HTR-8/SVneo (cell line): ENCODE measurements at places on chromosomes 16 and 17.

DNA sequence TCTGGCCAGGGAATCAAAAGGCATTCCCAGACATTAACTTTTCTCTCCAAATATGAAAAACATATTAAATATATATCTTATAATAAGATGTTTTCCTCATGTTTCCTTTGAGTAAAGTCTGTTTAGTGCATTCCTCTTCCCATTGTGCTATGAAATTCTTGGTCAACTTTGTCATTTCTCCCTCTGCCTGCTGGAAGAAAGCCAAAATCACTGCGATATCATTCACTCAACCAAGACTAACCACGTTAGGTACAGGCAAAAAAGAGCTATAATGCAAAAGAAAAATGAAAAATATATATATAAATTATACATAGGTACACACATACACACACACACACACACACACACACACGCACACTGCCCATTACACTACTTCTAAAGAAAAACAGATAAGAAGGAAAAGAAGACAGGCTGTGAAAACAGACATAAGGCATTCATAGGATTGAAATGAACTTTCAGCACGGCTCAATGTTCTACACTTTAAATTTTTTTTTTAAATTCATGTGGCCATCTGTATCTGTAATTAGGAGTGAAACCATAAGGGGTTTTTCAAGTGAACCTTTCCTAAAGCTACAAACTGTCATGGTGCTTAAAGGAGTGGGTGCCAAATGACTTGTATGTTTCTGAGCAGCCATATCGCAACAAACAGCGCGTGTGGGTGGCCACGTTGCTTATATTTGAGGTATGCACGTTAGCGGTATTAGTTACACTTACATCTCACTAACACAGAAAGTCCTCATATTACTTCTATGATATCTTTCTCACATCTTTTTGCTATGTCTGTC is 71.6 kb upstream of the PSMD7 start:
- DNase-seq, result no peak

DNA sequence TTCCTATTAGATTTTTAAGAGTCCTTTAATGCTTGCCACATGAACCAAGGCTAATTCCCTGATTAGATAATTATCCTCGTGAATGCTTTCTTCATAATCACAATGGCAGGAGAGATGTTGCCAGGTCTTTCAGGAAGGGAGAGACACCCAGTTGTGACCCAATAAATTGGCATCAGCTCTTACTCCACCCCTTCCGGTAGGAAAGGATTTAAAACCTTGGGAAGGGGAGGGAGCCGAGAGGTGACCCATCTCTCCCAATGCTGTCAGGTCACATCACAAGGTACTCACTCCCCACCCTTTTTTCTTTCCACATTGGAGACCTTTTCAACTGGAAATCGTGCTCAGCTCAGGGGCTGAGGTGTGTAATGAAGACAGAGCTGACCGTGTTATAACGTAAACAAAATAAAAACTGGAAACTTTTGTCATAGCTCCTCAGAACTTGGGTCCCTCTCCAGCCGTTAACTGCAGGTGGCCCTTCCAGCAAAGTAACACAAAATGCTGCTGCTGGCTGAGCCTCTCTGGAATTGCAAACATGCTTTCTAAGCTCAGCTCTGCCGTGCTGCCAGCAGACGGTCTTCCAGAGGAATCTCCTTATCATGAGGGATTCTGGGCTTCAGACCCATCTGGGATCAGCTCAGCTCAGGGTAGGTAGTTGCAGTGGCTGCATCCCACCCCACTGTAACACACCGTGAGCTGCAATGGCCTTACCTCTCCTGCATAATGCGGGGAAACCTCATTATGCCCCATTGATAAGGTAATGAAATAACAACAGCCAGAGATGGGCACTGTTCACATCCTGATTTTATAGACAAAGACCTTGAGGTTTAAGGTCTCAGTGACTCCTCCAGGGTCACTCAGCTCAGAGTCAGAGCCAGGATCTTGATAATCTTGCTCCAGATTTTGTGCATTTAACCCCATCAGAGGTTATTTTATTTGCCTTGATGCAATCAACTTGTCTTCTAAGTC is 15.6 kb downstream of the TMEM100 start:
- DNase-seq, result no peak

DNA sequence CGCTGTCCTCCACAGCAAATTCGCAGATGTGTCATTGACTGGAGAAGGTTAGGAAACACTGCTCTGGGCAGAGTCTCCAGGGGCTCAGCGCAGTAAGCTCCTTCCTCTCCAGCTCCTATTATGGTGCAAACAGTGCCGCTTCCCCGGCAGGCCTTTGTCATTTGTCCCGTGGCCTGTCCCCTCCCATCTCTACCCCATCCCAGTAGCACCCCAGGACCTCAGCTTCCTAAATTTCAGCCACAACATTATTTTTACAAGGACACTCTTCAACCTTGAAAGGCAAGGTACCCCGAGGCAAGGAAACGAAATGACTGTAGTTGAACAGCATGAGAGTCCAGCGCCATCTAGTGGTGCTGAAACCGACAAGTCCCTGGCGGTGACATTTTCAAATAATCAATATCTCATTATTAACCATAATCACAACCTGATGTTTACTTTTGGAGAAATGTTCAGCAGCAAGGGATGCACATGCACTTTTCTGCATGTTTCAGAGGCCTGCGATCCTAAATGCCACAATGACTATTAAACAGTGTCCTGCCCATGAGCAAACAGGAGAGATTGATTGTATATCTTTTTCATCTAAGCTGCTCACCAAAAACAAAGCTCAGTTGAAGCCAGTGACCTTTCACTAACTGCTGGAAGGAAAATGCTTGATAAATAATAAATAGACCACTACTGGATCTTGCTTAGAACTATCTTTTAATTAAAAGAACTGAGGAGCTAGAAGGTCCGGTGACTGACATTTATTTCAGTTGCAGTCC is 16.5 kb downstream of the MRPS23 start:
- peak; percentile 88 for DNase-seq

DNA sequence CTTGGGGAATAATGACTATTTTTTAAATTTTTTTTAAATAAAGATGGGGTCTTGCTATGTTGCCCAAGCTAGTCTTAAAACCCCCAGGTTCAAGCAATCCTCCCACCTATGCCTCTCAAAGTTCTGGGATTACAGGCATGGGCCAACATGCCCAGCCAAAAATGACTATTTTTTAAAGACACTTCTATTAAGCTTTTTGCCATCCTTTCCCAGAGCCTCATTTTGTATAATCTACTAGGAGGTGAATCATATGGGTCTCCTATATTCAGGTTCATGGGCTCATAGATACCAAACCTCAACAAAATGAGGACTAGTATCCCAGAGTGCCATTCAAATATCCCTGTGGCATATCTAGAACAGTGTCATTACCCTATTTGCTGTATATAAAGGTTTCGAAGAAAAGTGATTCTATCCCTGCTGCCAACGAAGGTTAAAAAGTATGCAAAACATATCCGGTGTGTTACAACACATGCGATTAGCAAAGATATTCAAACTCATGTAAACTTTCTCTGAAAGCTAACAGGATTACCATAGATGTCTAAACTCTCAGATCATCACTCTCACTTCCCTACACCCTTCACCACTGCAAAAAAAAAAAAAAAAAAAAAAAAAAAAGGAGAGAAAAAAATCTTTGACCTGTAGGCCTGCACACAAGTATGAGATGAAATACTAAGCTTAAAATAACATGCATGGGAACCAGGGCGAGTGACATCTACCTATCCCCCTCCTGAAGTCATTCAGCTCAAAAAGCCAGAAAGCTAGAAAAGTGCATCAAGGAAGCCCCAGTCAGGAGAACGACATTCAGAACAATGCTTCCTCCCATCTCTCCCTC is 23.5 kb downstream of the XPO6 start:
- DNase-seq, result no peak

DNA sequence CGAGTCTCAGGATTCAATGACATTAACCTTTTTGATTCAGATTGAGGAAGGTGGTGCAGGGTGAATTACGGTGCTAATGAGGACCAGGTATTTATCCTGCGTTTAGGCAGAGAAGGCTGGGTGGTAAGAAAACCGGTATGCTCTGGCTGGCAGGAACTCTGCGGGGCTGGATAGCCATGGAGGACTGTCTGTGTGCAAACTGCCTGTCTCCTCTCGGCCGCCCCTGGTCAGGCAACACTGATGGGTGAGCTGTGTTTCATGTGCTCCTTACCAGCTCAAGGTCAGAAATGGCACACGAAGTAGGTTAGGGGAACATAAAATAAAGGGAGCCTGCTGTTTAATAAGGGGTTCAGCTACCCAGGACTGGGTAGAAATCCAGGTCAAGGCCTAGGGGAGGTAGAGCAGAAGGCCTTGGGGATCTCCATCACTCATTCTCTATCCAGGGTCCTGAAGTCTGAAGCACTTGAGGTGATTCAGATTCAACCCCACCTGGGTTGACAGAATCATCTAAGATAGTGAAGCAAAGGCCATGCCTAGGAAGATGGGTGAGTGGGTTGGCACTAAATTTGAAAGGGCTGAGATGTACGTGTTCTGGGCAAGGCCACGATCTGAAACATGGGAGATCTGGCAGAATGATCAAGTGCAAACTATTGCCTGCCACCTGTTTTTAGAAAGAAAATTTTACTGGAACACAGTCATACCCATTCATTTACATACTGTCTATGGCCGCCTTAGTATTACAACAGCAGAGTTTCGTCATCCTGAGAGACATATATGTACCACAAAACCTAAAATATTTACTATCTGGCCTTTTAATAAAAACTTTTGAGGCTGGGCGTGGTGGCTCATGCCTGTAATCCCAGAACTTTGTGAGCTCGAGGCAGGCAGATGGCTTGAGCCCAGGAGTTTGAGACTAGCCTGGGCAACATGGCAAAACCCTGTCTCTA is 292.5 kb downstream of the XYLT1 start:
- DNase-seq, result no peak

GRCh38 chr16:58018803-58019202 is 6.8 kb upstream of the MMP15 start:
- DNase-seq, result no peak

DNA sequence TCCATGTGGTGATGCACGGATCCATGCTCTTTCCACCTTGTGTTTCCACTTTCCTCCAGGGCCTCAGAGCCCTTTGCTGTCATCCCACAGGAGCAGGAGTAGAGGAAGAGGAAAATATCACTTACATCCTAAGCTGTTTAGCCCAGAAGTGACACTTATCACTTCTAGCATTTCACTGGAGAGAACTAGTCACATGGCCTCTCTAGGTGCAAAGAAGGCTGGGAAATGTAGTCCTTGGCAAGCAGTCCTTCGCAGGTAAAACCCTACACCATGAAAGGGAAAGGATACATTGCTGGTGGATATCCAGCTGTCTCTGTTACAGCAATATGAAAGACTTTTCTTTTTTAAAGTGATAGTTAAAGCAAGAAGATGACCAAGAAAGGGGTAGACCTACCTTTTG is 185.9 kb downstream of the RGS9 start:
- no peak for DNase-seq

GRCh38 chr17:40099619-40100418 is 570 bp downstream of the NR1D1 start:
- no peak for DNase-seq

DNA sequence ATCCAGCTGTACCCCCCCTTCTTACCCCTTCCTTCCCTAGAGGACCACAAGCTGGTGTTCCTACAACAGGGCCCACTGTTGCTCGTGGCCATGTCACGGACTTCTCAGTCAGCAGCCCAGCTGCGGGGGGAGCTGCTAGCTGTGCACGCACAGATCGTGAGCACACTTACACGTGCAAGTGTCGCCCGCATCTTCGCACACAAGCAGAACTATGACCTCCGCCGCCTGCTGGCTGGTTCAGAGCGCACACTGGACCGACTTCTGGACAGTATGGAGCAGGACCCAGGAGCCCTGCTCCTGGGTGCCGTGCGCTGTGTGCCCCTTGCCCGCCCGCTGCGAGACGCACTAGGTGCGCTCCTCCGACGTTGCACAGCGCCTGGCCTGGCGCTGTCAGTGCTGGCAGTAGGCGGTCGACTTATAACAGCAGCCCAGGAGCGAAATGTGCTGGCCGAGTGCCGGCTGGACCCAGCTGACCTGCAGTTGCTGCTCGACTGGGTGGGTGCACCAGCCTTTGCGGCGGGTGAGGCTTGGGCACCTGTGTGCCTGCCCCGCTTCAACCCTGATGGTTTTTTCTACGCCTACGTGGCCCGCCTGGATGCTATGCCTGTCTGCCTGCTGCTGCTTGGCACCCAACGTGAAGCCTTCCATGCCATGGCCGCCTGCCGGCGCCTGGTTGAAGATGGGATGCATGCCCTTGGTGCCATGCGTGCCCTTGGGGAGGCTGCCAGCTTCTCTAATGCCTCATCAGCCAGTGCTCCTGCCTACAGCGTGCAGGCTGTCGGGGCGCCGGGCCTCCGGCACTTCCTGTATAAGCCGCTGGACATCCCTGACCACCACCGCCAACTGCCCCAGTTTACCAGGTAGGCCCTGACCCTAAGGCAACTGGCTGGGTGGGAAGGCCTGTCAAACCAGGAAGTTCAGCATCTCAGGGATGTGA is 3.6 kb downstream of the MON1B start:
- no peak for DNase-seq

DNA sequence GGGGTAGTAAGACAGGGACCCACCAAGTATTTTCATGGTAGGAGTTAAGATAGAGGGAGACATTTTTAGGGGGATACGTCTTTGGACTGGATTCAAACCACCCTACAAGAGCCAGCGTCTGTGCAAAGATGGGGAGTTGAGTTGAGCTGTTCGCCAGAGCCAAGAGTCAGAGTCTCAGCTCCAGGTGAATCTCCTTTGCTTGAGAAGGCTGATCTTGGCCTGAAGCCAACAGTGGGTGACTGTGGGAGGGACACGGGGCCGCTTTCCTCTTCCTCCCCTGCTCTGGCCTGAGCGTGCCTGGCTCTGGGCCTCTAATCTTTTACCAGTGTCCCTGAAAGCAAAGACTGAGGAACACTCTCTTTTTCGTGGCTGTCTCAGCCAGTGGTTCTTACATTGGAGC is 5.4 kb downstream of the TLE7 start:
- DNase-seq, result no peak

GRCh38 chr16:48393485-48394354 is 8.5 kb upstream of the SIAH1 start:
- no peak for DNase-seq

GRCh38 chr16:8173111-8173644 is 417.1 kb downstream of the TMEM114 start:
- DNase-seq, result peak; percentile 23

DNA sequence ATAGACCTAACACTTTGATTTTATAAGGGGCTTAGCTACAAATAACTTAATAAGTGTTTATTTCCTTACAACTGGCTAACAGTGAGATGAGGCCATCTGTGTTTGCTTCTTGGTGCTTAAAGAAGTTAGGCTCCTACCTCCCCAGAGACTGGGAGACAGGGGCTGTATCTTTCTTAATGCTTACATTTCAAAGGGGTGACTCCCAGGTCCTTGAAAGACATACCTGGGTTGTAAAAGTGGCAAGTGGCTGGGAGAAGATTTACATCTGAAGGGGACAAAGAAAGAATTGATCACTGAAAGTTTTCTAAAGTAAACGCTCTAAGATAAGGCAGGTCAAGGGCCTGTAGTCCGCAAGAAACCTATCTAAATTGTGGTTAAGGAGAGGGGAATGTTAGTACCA is 196.8 kb downstream of the CNTNAP4 start:
- no peak for DNase-seq

- no peak for DNase-seq
Observed at GRCh38 chr17:56583772-56584171, 9.7 kb upstream of the NOG start.
